ENCODE measurements at places on chromosomes 3 and 15. TPM values are rescaled to one million over a fixed set of nuclear protein-coding genes. Genes with fewer than 3 reads are reported as not detected.

DNA sequence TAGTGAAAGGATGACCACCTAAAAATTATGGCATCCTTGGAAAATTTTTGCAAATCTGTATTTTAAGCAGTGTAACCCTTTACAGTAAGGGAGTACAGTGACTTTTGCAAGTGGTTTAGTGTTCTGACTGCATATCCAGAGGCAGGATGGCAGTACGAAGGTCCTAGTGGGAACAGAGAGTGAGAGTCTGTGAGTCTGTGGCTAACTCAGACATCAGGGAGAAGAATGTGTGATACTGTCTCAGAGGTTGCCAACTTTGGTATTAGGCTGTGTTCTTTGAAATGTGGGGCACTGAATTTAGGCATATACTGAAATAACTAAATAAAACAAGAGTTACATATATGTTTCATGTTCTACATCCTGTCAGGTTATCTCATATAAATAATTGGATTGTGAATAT, 25.7 kb downstream of the PRKCI start:
- DNase-seq: no peak

DNA sequence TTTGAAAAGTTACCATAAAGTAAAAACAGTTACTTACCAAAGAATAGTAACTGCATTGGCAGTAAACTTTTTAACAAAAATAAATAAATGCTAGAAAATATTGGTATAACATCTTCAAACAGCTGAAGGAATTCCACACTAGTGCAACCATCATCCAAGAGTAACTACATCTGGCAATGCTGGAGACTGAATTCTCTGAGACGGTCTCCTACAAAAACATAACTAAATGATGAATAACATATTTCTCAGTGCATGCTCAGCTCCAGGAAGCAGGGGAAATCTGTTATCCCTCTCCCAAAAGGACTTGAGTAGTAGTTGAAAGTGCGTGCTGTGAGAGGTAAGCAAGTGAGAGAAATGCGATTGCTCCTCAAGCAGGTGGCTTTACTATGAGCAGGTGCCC, 526.8 kb upstream of the CCDC54 start:
- DNase-seq: no peak

DNA sequence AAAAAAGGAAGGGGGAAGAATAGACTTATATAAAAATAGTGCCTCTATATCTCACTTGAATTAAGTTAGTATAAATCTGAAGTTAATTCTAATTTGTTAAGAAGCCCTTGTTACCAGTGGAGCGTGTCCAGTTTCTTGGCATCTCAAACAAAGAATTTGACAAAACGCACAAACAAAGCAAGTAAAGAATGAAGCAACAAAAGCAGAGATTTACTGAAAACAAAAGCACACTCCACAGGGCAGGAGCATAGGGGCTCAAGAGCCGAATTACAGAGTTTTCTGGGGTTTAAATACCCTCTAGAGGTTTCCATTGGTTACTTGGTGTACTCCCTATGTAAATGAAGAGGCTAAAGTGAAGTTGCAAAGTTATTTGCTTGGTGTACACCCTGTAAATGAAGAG, 34.0 kb upstream of the GK5 start:
- DNase-seq: no peak

DNA sequence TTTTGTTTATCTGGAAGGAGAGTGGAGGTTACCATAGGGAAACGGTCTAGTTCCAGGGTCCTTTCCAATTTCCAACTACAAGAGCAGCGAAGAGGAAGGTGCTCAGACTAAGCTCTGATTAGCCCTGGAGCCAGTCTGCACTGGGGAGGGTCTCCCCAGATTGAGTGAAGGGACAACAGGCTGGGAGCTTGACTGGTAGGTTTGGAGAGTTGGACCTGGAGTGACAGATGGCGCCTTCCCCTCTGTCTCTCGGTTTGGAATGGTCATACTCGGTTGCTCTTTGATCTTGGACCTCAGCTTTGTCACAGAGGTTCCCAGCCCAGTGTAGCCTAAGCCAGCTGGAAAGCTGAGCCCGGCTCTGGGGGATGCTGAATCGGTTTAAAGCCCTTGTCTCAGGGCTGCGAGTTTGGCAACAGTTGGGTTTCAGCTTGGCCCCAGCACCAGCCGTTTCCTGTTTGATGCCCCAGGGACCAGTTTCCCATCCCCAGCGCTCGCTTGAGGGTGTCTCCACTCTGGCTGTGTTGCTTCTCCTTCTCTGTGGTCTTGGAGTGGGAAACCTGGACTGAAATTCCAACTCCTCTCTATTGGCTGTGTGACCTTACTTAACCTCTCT, 53.1 kb upstream of the ULK4 start:
- no peak for DNase-seq

ITIH4 gene
- not detected for total RNA-seq

DNA sequence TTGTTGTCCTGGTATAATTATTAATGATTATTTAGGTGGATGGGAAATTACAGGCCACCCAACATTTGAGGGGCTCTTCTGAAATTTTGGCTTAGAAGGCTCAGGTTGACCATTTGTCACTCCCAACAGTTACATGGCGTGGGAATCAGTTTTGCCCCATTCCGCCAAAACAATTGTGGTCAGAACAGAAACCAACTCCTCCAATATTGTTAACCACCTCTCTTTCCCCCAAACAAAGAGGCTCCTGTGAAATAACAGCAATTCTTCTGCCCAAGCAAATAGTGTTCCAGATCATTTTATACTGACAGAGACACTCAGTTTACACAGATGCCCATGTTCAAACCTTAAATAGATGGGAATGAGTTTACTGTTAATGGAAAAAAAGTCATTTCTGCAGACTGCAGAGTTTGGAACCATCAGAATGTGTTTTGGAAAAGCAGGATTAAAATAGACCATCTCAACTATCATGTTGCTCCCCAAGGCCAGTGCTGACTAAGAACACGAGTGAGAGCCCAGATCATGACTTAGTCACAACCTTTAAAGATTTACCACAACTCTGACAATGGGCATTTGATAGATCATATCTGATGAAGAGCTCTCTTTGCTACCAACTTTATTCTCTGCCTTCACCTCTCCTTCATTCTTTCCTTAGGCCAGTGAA, 102.1 kb downstream of the DUT start:
- peak; percentile 75 for DNase-seq

DNA sequence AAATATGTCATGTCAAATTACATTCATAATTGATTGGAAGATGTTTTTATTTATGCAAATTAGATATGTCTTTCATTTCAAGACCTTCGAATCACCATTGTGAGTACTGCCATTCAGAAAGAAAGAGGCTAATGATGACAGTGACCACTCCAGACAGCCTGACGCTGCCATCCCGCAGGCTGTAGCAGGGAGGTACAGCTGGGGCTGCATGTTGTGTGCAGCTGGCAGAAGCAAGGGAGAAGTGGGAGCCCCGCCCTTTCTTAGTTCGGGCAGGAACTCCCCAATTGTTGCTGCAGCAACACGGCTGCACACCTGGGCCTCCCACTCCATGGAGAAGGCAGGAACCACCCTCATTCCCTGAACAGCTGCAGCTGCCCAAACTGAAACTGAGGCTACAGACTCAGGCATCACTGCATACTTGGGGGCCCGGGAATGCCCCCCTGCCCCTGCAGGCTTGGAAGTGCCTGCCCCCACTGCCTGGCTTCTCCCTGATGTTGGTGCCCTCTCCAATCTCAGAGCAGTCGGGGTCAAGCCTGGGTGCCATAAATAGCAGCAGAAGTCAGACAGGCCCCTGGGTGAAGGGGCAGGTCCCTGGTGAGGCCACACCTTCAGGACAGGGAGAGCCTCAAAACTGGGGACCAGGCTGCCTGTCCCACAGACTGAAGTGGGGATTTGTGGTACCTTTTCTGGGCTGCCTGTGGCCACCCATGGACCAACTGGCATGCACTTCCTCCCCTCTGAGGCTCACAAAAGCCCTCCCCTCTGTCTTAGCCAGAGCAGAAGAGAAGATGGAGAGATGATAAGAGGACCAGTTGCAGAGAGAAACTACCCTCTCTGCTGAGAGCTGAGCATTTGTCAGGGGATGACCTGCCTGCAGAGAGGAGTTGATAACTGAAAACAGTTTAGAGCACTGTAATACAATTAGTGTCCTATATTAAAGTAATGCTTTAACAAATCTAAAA, 964.6 kb downstream of the SI start:
- no peak for DNase-seq

SLC22A14 gene
- total RNA-seq: not detected

PARP15 gene
- not detected for total RNA-seq

DNA sequence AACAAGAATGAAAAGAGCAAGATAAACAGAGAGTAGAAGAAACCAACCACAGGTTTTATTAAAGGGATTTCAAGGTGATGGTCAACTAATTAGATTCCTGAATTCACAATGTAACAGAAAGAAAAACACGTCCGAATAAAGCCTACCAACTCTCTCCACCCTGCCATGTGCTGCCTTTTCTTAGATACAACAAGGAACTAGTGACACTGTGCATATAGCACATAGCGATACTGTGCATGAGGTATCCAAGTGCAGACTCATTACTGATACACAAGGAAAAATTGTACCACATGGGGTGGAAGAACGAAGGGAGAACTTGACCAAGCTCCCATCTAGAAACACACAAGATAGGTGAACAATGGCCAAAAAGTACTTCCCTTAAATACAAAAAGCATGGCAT, 154.6 kb downstream of the MAGI1 start:
- DNase-seq: no peak

TRAT1 gene
- not detected for total RNA-seq

CPNE9 gene
- total RNA-seq: 0.07 TPM

GRCh38 chr3:66355394-66355793, 134.6 kb downstream of the SLC25A26 start:
- DNase-seq: no peak

DNA sequence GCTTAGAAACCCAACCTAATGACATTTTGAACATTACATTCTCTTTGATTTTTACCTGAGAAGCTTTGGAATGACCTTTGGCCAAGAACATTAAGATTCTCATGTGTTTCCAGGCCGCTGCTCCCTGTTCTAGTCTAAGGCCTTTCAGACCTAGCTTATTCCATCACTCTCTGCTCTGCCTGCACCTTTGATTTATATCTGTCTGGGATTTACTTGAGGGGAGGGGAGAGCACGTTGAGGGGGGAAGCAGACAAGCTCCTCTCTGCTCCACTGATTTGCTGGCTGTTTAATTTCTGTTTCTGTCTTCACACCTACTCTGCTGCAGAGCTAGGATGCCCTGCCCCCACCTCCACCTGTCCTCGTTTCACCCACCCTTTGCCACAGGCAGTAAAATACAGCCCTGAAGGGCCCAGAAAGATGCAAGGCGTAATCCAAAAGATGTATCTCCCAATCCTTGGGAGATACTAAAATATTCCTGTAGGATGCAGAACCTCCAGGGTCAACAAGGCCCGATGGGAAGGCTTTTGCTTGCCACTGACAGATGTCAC, 429.8 kb downstream of the EPHB1 start:
- DNase-seq: no peak

GRCh38 chr15:89766357-89767311, 9.5 kb upstream of the MESP2 start:
- DNase-seq: no peak

GRCh38 chr3:138594150-138594934, at the start of gene CEP70:
CEP70 (minus strand) TSS chr3:138594260; CDS start chr3:138572927, 21,333 bp downstream.
- peak; percentile 93 for DNase-seq

GRCh38 chr3:110697961-110698360, 373.7 kb upstream of the NECTIN3 start:
- DNase-seq: no peak

- DNase-seq: peak; percentile 97
Observed at GRCh38 chr3:57972531-57973111, 35.6 kb upstream of the FLNB start.

DNA sequence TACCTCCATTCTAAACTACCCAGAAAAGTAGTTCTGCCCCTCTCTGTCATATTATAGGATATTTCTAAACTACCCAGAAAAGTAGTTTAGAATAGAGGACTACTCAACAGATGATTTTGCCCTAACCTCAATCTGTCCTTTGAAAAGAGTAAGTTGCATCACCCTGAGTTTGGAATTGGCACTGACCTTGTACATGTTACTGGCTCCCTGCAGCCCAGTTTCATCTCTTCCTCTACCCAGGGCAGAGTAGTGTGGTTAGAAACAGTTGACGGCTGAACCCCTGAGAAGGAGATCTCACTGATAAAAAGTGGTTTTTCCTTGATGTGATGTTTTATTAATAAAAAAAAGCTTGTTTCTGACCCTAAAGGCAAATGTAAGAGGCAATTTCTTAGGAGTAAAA, 340.5 kb upstream of the NECTIN3 start:
- DNase-seq: no peak

DNA sequence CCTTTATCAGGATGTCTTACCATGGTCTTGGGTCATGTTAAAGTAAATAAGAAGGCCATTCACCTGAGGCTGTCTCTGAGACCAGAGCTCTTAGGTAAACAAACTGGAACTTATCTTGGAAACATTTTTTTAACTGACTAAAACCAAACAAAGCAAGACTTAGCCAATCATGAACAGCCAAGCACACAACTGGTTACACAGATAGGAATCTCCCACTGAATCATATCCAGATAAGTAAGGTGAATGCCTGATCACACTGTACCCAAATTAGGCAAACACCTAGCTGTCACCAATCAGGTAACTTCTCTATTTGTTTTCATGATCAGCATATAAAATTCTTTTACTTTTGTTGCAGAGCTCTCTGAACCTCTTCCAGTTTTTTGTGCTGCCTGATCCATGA, 205.4 kb downstream of the CNTN3 start:
- no peak for DNase-seq

GRCh38 chr3:145889730-145890129, 271.3 kb downstream of the PLOD2 start:
- DNase-seq: no peak

Data from PC-3 (cell line).